ENCODE measurements at places on chromosomes 1 and 21.

DNA sequence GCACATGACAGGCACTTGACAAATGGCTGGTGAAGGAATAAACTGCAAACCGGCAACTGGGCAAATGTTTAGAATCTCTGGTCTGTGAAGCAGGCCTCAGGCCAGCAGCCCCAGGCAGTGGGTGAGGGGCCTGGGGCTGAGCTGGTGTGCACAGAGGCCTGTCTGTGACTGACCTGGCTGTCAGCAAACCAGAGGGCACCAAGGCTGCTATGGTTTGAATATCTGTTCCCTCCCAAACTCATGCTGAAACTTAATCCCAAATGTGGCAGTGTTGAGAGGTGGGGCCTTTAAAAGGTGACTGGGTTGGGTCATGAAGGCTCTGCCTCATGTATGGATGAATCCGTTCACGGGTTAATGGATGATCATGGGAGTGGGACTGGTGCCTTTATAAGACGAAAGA is 139.8 kb downstream of the DMRTB1 start:
- DNase-seq, result no peak

DNA sequence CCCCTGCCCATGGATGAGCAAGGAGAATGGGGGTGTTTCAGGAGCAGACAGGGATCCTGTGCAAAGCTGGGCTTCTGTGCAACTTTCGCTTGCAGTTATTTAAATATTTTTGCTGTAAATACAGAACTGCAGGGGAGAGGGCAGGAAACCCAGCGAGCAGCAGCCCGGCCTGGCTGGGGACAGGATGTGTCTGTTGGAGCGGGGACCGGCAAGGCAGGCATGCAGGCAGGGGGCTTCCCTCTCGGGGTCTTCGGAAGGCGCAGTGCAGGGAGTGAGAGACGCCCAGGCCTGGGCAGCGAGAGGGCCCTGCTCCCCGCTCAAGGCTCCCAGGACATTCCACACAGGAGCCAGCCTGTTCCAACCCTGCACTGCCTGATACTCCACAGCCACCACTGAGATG is 1.7 kb upstream of the AIRE start:
- no peak for DNase-seq

DNA sequence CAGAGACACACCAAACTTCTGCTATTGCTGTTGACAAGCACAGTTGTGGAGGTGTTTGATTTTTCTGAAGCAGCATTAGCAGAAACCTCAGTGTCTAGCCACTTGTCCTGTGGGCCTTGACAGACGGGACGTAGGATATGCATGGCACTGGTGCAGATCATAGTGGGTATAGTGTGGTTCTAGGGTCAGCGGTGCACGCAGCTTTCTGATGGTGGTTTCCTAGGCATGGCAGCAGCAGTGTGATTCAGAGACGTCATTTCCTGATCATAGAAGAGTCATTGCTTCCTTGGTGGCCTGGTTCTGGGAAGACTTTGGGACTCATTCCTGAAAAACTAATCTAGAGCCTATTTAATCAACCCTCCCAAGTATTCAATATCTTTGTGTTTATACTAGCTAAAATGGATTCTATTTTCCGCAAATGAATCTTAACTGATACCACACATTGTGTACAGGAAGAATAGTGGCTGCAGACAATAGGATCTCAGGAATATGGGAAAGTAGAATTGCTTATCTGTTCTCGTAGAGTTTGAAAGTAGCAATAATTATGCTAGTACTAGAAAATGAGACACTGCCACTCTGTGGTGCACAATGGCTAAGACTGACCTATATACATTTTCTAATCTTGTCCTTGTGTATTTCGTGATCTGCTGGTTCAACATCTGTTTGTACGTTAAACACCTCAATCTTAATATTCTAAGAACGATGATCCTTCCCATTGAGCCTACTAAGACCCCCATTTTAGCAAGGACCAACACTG is 2.8 kb upstream of the USP1 start:
- DNase-seq, result no peak

GRCh38 chr1:23530087-23530746 is 816 bp downstream of the E2F2 start:
- peak; percentile 74 for DNase-seq

DNA sequence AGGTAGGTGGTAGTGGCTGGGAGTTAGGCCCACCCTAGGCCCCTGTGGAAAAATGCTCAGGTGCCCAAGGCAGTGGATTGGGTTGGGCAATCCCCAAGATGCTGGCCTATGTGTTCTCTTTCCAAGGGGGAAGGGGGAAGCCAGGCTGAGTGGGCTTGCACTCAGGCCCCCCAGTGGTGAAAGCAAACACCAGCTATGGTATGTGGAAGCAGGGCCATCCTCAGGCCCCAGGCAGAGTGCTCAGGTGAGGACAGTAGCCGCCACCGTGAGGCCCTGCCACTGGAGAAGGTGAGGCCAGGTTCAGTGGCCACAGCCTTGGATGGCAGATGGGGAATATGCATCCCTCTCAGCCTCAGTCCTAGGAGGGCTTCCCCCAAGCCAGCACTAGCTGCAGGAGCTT is 11.8 kb downstream of the LY9 start:
- DNase-seq, result no peak

- DNase-seq, result no peak
Measured at GRCh38 chr1:41783189-41783639, 135.5 kb downstream of the HIVEP3 start.

- peak; percentile 58 for DNase-seq
Measured at GRCh38 chr1:241639623-241640148, 483 bp downstream of the CHML start.

- no peak for DNase-seq
Measured at GRCh38 chr1:100979631-100980030, 46.0 kb downstream of the DPH5 start.

All from COR-L47 (cell line).